CD8-positive, alpha-beta memory T cell (primary cell): ENCODE measurements at places on chromosomes 3 and 15. TPM values are rescaled to one million over a fixed set of nuclear protein-coding genes. Genes with fewer than 3 reads are reported as not detected.
A peak's percentile ranks its signal among the peaks of the same experiment; 100 is the strongest.

- H3K36me3 ChIP-seq, result no peaks in the 10 kb centered on the region
- no peak overlapping the region for H3K27ac ChIP-seq
- H3K4me3 ChIP-seq, result no peak overlapping the region
- no peaks in the 10 kb centered on the region for H3K27me3 ChIP-seq
- no peak for DNase-seq
These were observed 2.8 kb downstream of the LSAMP start for GRCh38 chr3:116442331-116443021.

- H3K27ac ChIP-seq, result no peak overlapping the region
- no peak for DNase-seq
- H3K27me3 ChIP-seq, result no peaks in the 10 kb centered on the region
- H3K4me1 ChIP-seq, result peaks cover 22% of the 10 kb centered on the region
These were observed 41.9 kb downstream of the NOX5 start for GRCh38 chr15:69056365-69056764.

DNA sequence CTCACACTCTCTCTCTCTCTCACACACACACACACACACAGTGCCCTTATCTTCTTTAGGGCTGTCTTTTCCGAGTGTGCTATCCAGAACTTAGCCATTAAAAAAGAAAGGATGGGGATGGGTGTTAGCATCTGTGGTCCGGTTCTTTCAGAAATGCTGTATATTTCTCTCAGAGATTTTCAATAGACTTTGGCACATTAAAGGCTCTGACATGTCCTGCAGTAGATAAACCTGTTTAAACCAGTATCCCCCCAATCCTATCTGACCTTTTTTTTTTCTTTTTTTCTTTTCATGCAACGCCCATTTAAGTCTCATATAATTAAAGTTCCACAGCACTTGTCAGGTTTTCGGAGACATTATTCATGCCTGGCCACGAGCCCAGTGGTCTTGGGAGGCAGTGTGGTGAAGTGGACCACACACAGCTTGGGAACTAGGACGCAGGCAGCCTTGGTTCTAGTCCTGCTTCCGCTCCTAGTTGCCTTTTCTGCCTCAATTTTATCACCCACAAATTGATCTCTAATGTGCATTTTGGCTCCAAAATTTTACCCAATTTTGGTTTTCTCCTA lies 13.3 kb downstream of the CAV3 start:
- no peak overlapping the region for H3K27ac ChIP-seq
- H3K27me3 ChIP-seq, result no peaks in the 10 kb centered on the region
- no peak overlapping the region for H3K4me3 ChIP-seq

DNA sequence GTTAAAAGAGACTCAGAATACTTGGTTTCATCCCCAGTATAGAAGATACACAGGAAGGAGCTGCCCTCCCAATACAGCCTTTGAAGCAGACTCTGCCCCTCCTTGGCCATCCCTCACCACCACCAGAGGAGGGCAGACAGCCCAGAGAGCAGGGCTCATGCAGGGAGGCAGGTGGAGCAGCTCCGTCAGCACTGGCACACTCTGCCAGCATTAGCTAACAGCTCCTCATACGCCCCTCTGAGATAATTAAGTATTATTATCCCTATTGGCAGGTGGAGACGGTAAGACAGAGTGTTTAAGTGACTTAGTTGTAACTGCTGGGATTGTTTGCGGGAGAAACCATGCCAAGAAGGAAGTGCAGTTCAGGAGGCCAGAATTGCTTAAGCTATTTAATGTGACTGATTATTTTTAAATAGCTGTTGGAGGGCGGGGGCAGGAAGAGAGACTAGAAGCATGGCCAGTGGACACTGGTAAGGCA lies 434.0 kb downstream of the EPHB1 start:
- H3K27me3 ChIP-seq, result no peaks in the 10 kb centered on the region
- DNase-seq, result no peak
- no peaks in the 10 kb centered on the region for H3K36me3 ChIP-seq

DNA sequence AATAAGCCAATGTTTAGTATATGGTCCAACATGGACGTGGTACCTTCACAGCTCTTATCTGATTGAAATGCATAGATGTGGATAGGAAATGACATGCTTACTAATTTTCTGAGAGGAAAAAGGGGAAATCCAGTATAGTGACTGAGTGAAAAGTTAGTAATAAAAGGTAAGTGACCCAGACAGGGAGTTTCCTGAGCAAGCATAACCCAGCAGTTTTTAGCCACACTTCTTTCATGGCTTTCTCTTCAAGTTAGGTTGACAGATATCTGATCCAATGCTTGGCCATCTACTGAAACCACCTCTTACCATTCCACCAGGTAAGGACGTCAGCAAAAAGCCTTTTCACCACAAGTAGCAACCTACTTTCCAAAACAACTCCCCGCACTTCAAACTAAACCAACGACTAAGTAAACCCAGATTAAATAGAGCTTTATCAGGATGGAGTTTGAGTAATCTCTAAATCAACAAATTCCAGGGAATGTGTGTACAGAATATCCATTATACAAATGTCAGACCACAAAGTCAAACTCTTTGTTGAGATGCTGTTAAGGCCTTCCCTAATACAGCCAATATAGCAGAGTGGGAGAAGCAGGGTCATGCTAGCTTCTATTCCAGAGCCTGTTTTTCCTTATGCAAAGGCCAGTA lies 329.7 kb downstream of the RORA start:
- H3K27me3 ChIP-seq, result no peaks in the 10 kb centered on the region
- DNase-seq, result peak; percentile 22
- no peak overlapping the region for H3K27ac ChIP-seq
- no peaks in the 10 kb centered on the region for H3K4me1 ChIP-seq

DNA sequence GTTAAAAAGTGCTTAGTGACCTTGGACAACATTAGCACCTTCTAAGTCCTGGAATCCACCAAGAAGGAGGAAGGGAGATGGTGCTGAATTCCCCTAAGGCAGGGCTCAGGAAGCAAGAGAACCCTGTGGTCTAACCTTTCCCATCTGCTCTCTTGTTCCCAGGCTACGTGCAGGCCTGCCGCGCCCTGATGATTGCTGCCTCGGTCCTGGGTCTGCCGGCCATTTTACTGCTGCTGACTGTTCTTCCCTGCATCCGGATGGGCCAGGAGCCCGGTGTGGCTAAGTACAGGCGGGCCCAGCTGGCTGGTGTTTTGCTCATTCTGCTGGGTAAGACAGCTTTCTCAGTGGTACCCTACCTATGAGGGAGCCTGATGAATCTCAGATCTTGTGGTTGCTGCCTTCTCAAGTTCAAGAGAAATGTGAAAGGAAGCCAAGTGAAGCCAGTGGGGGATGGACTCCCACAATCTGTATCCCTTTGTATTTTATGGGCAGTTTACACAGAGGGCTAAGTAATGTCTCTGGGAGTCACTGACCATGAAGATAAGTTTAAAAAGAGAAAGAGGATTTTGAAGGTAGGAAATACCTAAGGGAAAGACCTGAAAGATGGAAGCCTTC lies 4.4 kb downstream of the CLDN11 start:
- H3K4me1 ChIP-seq, result peaks cover 8% of the 10 kb centered on the region
- peaks cover 20% of the 10 kb centered on the region for H3K27me3 ChIP-seq
- H3K36me3 ChIP-seq, result no peaks in the 10 kb centered on the region
- no peak overlapping the region for H3K4me3 ChIP-seq

- no peaks in the 10 kb centered on the region for H3K27me3 ChIP-seq
- peak; percentile 13 for DNase-seq
- H3K4me3 ChIP-seq, result no peak overlapping the region
- H3K36me3 ChIP-seq, result no peaks in the 10 kb centered on the region
- no peaks in the 10 kb centered on the region for H3K4me1 ChIP-seq
- H3K27ac ChIP-seq, result no peak overlapping the region
These were observed 11.7 kb downstream of the ABCC5 start for GRCh38 chr3:184005941-184006507.

DNA sequence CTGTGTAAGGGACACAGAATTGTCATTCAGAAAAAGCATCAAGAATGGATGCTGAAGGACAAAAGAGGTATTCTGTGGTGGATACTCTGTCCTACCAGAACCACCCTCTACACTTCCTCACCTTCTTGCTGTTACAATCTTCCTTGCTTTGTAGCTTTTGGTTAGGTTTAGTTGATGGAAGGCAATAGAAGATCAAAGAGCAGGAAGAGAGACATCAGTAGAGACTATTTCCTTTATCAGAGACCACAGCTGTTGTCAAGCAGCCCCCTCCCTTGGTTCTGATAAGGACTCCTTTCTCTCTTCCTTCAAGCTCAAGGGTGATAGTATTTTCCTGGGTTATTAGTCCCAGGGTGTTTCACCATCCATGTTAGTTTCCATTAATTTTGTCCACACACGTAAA lies 84.7 kb upstream of the ALCAM start:
- no peaks in the 10 kb centered on the region for H3K4me1 ChIP-seq
- no peak overlapping the region for H3K4me3 ChIP-seq
- DNase-seq, result no peak
- H3K27me3 ChIP-seq, result no peaks in the 10 kb centered on the region
- no peak overlapping the region for H3K27ac ChIP-seq

DNA sequence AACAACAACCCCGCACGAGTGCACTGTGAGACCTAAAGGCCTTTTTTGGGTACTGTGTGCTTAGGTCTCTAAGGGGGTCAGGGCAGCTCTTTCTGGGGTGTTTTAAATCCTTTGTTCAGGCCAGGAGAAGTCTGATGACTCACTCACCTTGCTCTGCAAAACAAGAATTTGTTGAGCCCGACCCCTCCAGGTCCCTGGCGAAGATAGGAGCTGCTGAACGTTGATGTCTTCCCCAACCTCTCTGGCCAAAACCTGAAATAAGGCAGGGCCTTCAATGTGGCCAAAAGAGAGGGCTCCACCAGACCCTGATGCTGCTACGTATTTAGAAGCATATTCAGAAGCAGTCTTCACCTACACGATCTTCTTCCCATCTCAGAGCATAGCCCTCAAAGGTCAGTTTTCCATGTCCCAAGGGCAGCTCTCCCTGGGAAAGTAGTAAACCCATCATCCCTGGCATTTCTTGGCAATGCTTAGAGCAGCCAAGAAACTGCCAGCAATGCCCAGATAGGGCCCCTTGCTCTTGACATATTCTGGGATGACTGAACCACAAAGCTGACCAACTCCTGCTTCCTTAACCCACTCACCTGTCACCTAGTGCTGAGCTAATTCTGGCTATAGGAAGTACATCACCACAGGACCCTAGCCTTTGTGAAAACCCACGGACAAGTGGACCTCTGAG lies 27.1 kb downstream of the CCDC13 start:
- H3K36me3 ChIP-seq, result no peaks in the 10 kb centered on the region
- H3K4me3 ChIP-seq, result no peak overlapping the region

DNA sequence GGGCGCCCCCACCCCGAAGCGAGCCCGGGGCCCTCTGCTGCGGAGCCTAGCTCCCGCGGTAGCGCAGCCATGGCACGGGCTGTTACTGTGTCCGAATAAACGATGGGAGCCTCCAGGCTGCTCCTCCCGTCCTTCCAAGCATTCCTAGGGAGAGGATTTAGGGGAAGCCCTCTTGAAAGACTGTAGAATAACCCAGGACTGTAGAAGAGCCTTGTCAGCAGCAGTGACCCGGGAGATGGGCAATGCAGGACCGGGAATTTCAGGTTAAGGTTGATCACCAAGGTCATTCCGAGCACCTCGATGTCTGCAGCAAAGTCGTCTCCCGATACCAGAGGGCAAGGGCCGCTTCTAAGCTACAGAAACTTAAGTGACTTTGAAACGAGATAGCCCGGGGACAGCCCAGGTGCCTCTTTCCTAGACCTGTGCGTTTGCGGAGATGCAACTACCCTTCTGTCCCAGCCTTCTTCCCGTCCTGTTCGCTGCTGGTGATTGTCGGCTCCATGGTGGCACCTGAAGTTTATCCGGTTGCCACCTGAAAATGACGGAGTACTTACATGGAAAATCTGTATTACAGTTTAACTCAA lies 753 bp upstream of the MYO5A start:
- peak overlapping the region; percentile 86 for H3K27ac ChIP-seq
- peak; percentile 5 for DNase-seq
- peaks cover 16% of the 10 kb centered on the region for H3K4me1 ChIP-seq
- no peaks in the 10 kb centered on the region for H3K27me3 ChIP-seq
- no peaks in the 10 kb centered on the region for H3K36me3 ChIP-seq
- peak overlapping the region; percentile 83 for H3K4me3 ChIP-seq

DNA sequence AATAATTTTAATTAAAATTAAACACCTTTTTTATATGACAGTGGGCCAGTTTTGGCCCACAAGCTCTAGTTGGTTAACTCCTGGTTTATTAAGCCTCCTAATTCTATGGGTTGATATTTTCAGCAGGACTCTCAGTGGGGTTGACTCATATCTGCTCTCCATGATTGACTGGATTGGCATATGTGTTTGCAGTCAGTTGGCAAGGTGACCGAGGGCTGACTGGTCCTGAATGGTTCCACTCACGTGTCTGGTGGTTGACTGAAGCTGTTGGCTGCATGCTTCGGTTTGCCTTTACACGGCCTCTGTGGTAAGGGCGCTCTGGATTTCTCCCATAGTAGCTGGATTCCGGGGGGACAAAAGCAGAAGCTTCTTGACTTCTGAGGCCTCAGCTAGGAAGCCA lies 65.3 kb upstream of the ZNF280D start:
- no peak overlapping the region for H3K4me3 ChIP-seq
- no peak overlapping the region for H3K27ac ChIP-seq
- no peaks in the 10 kb centered on the region for H3K36me3 ChIP-seq

DNA sequence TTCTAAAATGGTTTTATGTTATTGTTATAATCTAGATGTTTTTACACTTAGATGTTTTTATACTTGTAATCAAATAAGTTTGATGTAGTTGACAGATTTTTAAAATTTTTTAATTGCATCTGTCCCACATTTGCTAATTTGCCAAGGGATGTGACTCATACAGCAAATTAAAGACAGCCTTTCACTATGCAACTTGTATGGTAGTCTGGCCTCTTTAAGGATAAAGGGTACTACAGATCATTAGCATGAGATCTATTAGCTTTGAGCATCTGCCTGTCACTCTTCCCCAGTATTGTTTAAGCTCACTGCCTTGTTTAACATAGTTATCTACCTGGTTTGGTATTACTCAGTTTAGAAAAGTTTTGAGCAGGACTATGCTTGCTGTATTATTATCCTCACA lies 83.0 kb downstream of the NPTN start:
- H3K36me3 ChIP-seq, result no peaks in the 10 kb centered on the region
- DNase-seq, result no peak
- no peak overlapping the region for H3K27ac ChIP-seq
- H3K4me1 ChIP-seq, result no peaks in the 10 kb centered on the region

DNA sequence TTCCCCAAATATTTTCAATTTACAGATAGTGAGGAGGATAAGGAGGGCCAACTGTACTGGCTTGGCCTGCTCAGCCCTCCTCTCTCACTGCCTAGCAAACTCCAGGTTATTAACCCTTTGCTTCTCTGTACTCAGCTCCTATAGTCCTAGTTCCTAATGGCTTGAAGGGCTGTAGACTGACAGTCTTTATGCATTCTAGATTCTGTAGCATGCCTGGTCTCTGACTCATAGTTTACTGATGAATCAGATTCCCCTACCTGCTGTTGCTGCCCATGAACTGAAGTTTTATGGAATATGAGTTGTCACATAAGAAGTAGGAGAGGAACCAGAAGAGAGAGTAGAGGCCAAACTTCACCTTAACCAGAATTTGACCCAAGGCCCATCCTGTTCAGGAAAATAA lies 27.1 kb upstream of the MAP3K13 start:
- no peaks in the 10 kb centered on the region for H3K36me3 ChIP-seq
- H3K27me3 ChIP-seq, result no peaks in the 10 kb centered on the region
- H3K27ac ChIP-seq, result no peak overlapping the region
- no peak for DNase-seq
- H3K4me3 ChIP-seq, result no peak overlapping the region

The PLA2G4E gene
- total RNA-seq, result not detected

The GPR176 gene
- not detected for total RNA-seq

The PPP1R14D gene
- total RNA-seq, result not detected

The FAM131A gene
- 2.2 TPM for total RNA-seq

The CMC1 gene
- total RNA-seq, result 50.1 TPM

The GABRG3 gene
- total RNA-seq, result not detected

The C3orf22 gene
- not detected for total RNA-seq

The ALPK3 gene
- 0.18 TPM for total RNA-seq

The GOLGA6D gene
- total RNA-seq, result not detected

The SLC12A1 gene
- not detected for total RNA-seq

The RBMS3 gene
- total RNA-seq, result 0.33 TPM
